Small intestine (tissue), 16 donors: ENCODE measurements at places on chromosomes 3 and 15. TPM values are rescaled to one million over a fixed set of nuclear protein-coding genes. Genes with fewer than 3 reads are reported as not detected.

GRCh38 chr3:116432795-116433194 is 12.5 kb downstream of the LSAMP start:
- H3K36me3 ChIP-seq = no peaks in the 10 kb centered on the region
- DNase-seq = no peak
- no peak overlapping the region for H3K4me3 ChIP-seq
- no peak overlapping the region for H3K27ac ChIP-seq

GRCh38 chr3:143146486-143147274 is 27.1 kb downstream of the CHST2 start:
- no peak overlapping the region for H3K4me3 ChIP-seq
- H3K27me3 ChIP-seq = no peaks in the 10 kb centered on the region
- H3K4me1 ChIP-seq = no peaks in the 10 kb centered on the region
- H3K27ac ChIP-seq = no peak overlapping the region

DNA sequence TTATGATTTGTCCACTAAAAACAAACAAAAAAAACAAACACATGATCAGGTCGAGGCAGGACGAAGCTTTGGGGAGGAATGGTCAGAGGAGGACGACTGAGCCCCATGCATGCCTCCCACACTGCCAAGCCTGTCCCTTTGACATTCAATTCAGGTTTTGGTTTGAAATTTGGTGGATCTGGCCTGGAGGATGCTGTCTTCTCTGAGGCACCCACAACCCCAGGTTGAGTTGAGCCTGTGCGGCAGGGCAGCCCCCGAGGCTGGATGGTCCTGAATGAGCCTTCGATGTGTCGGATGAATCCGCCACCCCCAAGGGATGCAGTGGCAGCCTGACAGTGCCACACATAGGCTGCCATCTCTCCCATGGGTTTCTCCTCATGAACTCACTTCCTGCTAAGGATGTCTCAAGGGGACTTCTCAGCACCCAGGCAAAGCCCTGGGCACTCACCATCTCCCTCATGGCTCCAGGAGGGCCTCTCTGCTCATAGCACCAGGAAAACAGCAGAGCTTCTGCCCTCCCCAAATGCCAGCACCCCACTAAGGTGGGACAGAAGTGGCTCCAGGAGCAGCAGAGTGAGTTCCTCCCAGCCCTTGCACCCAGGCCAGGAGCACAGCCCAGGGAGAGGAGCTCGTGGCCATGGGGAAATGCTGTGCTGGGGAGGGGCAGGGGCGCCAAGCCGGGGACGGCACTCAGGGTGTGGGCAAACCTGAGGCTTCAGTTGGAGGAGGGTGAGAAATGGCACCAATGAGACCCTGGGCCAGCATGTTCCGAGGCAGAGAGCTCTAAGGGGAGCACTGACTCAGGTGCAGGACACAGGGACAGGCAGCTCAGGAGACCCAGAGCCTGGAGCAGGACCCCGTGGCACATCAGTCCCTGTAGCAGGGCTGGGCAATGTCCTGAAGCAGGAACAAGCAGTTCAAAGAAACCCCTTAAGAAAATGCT is 18.5 kb downstream of the PRR23E start:
- H3K36me3 ChIP-seq = no peaks in the 10 kb centered on the region
- no peaks in the 10 kb centered on the region for H3K4me1 ChIP-seq
- H3K27me3 ChIP-seq = peaks cover 1% of the 10 kb centered on the region

Gene SLC6A11
- not detected for polyA plus RNA-seq

Gene CYP11A1
- polyA plus RNA-seq = 2.7 TPM

Gene GOLGA6D
- not detected for polyA plus RNA-seq
